ENCODE measurements at places on chromosomes 4 and X.

GRCh38 chr4:54238389-54238788 lies 9.3 kb downstream of the PDGFRA start:
- DNase-seq = no peak

DNA sequence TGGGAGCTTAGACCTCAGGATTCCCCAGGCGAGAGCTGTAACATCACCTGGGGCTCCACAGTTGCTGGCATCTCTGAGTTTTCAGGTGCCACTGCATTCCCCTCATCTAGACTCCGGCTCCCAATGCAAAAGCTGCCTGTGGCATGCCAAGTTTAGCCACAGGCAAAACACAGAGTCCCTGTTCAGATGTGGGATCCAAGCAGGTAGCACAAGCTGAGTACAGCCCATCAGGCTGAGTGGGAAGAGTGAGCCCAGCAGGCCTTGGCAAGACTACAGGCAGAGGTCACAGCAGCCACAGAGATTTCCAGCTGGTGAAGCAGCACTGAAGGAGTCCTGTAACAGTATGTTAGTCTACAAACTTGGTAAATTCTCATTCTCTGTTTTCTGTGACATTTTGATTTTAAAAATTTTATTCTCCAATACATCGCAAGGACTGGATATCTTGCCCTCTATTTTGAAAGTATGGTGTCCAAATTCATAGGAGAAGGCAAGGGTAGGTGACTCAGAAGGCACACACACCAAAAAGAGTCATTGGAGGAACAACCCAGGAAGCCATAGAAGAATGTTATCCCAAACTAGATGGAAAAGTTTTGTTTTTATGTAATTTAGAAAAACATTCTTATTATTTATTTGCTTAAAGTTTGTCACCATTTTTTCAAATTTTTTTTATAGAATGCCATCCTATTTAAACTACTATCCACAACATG lies 13.6 kb upstream of the CXCL2 start:
- DNase-seq = no peak

GRCh38 chrX:18426004-18426320 lies 554 bp downstream of the CDKL5 start:
- DNase-seq = no peak

- DNase-seq = no peak
These were observed 25.1 kb downstream of the SASH3 start for GRCh38 chrX:129804806-129805205.

- DNase-seq = no peak
These were observed 69.8 kb downstream of the SHROOM3 start for GRCh38 chr4:76504613-76505465.
